Parietal lobe (tissue), 2 donors: ENCODE measurements at places on chromosomes 4 and X. TPM values are rescaled to one million over a fixed set of nuclear protein-coding genes. Genes with fewer than 3 reads are reported as not detected.

TMSB15C gene
- 56.3 TPM for total RNA-seq

CXorf66 gene
- not detected for total RNA-seq

VCX3A gene
- not detected for total RNA-seq

ASMTL gene
- 14.4 TPM for total RNA-seq

DMRTC1 gene
- not detected for total RNA-seq

FAM149A gene
- total RNA-seq: 39.8 TPM

ZIC3 gene
- 1.9 TPM for total RNA-seq
